GM12891 (cell line): ENCODE measurements at places on chromosomes 6 and 20.

DNA sequence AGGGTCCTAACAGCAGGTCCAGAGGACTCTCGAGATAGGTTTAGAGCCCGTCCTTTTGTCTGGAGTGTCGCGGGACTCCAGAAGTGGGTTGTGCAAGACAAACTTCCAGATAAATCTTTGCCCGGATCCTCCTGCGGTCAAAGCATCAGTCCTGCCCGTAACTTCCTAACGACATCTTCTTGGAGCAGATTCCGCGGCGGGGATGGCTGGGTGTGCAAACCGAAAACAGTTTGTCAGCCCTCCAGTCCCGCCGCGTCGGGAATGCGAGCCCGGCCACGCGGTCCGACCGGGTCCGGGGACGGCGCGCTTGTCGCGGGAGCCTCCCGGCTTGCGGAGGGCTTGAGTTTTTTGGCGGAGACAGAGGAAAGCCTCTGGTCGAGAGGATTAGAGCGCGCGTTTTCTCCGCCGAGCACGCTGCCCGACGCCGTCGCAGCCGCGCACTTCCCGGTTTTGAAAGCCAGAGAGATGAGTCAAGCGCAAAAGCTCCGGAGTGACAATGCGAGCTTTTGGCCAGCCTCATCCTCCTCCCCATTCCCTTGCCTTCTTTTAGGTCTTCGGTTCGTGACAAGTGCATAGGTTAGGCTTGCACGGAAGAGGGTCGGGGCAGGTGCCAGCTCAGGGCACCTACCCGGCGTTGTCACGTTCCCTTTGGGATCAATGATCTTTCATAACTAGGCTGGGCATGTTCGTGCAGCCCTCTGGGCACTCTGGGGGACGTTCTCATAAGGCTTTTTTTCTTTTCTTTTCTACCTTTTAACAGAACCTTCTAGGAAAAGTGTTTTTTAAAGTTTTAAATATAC, 91.3 kb upstream of the PRDM1 start:
- no peak for DNase-seq

DNA sequence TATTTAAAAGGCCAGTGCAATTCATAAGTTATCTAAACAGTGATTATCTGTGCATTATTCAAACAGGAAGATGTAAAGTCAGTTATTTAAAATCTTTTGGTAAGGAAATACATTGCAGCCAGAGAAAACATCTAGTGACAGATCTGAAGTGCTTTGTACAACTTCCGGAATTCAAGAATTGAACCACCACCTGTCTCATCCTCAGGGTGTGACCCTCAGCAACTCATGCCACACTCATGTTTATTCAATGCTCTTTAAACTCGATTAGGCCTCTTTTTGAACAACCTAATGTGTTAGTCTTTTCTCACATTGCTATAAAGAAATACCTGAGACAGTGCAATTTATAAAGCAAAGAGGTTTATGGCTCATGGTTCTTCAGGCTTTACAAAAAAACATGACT, 62.6 kb upstream of the GGTLC1 start:
- no peak for DNase-seq

- no peak for DNase-seq
Observed at GRCh38 chr6:158556113-158556512, 3.8 kb upstream of the TMEM181 start.

DNA sequence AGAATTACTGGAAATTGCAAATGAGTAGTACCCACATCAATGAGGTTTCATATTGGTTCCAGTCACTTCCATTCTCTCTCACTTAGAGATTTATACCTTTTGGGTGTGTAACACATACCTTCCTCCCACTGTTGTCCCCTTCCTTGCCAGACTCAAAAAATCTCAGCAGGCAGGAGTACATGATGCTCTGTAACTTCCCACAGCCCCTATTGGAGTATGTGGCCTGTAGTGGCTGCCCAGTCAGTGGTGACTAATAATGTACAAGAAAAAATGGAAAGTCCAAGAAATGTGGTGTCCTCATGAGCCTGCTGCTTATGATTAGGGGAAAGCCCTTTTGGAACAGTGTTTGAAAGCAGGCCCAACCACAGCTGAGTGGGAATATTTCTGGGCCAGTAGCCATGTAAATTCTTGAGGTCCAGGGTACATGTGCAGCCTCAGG, 312.0 kb downstream of the ZFAND3 start:
- no peak for DNase-seq

DNA sequence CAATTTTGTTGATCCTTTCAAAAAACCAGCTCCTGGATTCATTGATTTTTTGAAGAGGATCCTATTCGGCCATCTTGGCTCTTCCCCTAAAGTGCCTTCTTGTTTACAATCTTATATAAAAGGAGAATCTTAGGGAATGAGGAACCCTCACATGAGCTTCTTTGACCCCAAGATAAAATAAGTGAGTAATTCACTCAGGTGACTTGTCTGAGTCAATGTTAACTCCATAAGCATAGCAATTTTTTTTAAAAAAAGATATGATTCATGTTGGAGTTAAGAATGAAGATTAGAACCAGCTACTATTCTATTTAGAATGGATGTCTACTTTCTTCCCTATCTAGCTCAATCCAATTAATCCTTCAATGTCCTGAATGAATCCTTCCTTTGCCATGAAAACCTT, 21.0 kb downstream of the WASF1 start:
- no peak for DNase-seq

- no peak for DNase-seq
Observed at GRCh38 chr20:20843982-20844381, 131.5 kb upstream of the RALGAPA2 start.

- DNase-seq = no peak
Observed at GRCh38 chr6:127690092-127690491, 113.1 kb downstream of the C6orf58 start.

DNA sequence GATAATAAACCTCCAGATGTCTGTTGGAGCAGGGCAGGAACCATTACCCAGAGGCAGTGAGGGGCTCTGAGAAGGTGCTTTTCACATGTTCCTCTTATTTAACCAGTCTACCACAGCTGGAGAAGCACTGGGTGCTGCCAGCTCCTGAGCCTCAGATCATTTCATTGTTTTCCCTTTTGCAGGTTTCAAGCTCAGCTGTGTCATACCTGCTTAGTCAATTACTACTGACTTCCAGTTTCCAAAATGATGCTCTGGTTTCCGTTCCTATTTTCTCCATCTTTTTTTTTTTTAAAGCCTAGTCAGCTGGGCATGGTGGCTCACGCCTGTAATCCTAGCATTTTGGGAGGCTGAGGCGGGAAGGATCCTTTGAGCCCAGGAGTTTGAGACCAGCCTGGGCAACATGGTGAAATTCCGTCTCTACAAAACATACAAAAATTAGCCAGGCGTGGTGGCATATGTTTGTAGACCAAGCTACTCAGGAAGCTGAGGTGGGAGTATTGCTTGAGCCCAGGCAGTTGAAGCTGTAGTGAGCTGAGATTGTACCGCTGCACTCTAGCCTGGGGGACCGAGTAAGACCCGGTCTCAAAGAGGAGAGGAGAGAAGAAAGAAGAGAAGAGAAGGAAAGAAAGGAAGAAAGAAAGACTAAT, 6.7 kb downstream of the FLOT1 start:
- DNase-seq = no peak

- DNase-seq = no peak
Observed at GRCh38 chr6:63565727-63566596, 6.3 kb upstream of the LOC128125822 start.

- DNase-seq = no peak
Observed at GRCh38 chr6:138691595-138692057, 81.9 kb upstream of the CCDC28A start.

- no peak for DNase-seq
Observed at GRCh38 chr6:116528780-116529179, 16.7 kb downstream of the TRAPPC3L start.

DNA sequence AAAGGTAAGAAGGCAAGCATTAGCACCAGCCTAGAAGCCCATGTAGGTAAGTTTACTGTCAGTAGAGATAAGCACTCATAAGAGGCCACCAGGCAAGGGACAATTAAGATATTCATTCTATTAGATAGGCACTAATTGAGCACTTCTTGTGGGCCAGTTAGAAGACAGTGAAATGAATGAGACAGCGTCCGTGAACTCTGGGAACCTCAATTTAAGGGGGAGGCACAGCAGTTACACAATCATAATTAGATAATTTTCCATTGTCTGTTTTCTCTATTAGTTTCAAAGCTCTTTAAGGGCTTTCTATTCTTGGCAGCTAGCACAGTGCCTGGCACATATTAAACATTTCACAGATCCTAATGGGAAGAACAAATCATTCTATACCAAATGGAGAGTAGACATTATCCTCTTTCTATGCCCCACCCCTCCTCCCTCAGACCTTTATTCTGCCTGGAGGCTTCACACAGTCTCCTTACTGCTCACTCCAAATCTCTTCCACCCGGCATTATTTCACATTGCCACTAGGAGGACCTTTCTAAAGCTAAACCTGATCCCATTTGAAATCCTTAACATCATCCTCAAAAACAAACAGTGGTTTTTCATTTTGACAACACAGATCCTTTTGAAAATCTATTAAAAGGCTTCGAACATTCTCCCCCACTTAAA, 529.6 kb downstream of the ADGRB3 start:
- DNase-seq = no peak

GRCh38 chr6:136593748-136594490, 43.7 kb upstream of the MAP7 start:
- DNase-seq = peak; percentile 48

GRCh38 chr20:38164624-38165088, 414 bp downstream of the TGM2 start:
- DNase-seq = no peak

- no peak for DNase-seq
Observed at GRCh38 chr6:127206531-127207095, 60.1 kb upstream of the RNF146 start.

DNA sequence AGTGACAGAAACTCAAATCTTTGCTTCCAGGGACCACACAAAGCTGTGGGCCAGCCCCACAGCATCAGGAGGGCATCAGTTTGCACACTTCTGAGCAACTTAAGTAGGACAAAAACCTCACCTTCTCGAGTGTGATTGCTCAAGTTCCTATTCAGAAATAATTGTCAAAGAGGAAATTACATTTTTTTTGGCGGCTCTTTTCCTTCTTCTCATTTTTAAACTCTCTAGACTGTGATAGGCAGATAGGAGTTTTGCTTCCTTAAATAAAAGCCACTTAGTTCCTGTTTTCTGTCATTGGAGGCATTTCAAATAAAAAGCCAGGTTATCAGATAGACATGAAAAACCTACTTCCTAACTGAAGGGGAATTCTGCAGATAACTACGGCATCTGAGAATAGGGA, 11.2 kb upstream of the TAGAP start:
- no peak for DNase-seq

- no peak for DNase-seq
Observed at GRCh38 chr20:3072530-3073250, 1.3 kb downstream of the OXT start.

GRCh38 chr6:131685266-131685780, 15.9 kb downstream of the OR2A4 start:
- no peak for DNase-seq

DNA sequence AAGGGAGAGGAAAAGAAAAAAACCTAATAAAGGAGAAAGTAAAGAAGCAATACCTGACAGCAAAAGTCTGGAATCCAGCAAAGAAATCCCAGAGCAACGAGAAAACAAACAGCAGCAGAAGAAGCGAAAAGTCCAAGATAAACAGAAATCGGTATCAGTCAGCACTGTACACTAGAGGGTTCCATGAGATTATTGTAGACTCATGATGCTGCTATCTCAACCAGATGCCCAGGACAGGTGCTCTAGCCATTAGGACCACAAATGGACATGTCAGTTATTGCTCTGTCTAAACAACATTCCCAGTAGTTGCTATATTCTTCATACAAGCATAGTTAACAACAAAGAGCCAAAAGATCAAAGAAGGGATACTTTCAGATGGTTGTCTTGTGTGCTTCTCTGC, 70.8 kb upstream of the RNF146 start:
- DNase-seq = no peak

- no peak for DNase-seq
Observed at GRCh38 chr20:10002866-10003265, 31.9 kb upstream of the ANKEF1 start.

DNA sequence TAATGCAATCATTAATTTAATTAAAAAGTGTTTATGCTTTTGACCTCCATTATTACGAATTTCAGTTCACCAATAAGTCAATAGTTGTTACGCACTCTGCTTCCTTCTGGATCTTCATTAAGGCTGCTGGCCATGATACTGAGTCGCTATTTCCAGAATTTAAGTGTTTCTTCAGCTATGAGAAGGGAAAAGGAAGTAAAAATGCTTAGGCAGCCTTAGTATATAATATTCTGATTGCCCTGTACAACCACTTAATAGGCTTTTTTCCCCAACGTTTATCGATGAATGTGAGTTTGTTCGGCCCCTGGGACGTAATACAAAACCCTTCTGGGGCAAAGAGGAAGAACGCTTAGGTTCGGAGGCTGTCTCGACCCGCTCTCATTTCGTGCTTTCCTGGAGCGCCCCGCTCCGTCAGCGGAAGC, 644 bp downstream of the OARD1 start:
- no peak for DNase-seq

- DNase-seq = no peak
Observed at GRCh38 chr6:134315974-134316441, 1.9 kb downstream of the SGK1 start.

- no peak for DNase-seq
Observed at GRCh38 chr20:43977252-43977651, 62.6 kb downstream of the TOX2 start.

DNA sequence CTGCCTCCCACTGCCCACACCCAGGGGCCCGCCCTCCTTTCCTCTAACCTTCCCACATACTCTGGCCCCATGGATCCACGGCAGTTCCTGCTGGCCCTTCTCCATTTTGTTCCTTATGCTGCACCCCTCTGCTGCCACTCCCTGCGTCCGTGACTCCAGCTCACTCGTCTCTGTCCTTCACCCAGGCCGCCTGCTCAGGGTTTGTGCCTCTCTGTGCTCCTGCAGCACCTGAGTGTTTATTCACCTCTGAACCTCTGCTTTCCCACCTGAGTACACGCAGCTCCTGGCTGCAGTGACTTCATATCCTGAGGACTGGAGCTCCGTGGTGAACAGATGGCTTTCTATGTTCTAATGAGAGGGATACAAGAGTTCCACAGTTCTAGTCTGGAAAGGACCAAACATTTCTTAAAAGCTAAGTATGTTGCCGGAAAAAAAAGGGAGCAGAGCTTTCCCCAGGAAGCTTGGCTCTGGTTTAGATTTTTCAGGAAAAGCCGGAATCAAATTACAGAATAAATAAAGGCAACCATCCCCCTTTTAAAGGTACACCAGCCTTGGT, 1.5 kb upstream of the GNRH2 start:
- no peak for DNase-seq

DNA sequence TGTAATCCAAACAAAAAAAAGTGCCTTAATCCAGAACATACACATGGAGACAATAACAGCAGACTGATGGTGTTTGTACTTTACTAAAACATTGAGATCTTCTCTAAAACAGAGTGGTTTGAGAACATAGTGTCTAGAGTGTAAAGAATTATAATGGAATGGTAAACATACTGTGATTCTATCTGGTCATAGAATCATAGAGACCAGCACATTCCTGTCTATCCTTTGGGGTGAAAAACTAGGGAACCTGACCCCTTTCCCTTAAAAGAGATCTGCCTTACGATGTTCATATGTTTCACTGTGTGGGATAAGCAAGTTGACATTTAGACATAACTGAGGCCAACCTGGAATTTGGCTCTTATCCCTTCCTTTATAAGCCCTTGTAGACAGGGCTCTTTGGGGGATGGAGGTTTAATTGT, 55.7 kb downstream of the TRMT11 start:
- DNase-seq = no peak

- DNase-seq = no peak
Observed at GRCh38 chr6:154202339-154202738, 154.3 kb downstream of the IPCEF1 start.

- no peak for DNase-seq
Observed at GRCh38 chr6:85866758-85867401, 224.2 kb upstream of the SYNCRIP start.

GRCh38 chr6:43283905-43284304, 14.2 kb upstream of the SLC22A7 start:
- no peak for DNase-seq
